Bronchial epithelial cell (primary cell): ENCODE measurements at places on chromosomes 1 and 21. TPM values are rescaled to one million over a fixed set of nuclear protein-coding genes. Genes with fewer than 3 reads are reported as not detected.

Gene RGS8
- total RNA-seq, result under 0.01 TPM in 1 of 2 replicates, not detected in the other

Gene CAMTA1
- 62.3 and 68.2 TPM in 2 replicates for total RNA-seq

Gene S1PR1
- under 0.01 and 0.26 TPM in 2 replicates for total RNA-seq

Gene AZIN2
- total RNA-seq, result 1.3 and 1.5 TPM in 2 replicates

Gene C4BPA
- not detected in 2 replicates for total RNA-seq

Gene AMY1B
- total RNA-seq, result not detected in 2 replicates

Gene GJA9
- 0.26 TPM in 1 of 2 replicates, not detected in the other for total RNA-seq

Gene SARS1
- total RNA-seq, result 521 and 572 TPM in 2 replicates

Gene CCNL2
- total RNA-seq, result 119 and 134 TPM in 2 replicates

Gene COL9A2
- under 0.01 and 0.13 TPM in 2 replicates for total RNA-seq

Gene GRIK3
- under 0.01 TPM in 1 of 2 replicates, not detected in the other for total RNA-seq

Gene SPATA1
- total RNA-seq, result 0.26 and 0.38 TPM in 2 replicates

Gene SAMD11
- 0.51 and 0.53 TPM in 2 replicates for total RNA-seq

Gene FAM72C
- total RNA-seq, result not detected in 2 replicates

Gene PLA2G2A
- total RNA-seq, result not detected in 2 replicates

Gene PLPPR4
- not detected in 2 replicates for total RNA-seq

Gene GPN2
- 8.7 and 9.2 TPM in 2 replicates for total RNA-seq

Gene TCHH
- under 0.01 TPM in 2 replicates for total RNA-seq

Gene TMEM125
- total RNA-seq, result 9.5 and 23.9 TPM in 2 replicates

Gene PITHD1
- 54.2 and 66.1 TPM in 2 replicates for total RNA-seq

Gene FRRS1
- 23.4 and 28.3 TPM in 2 replicates for total RNA-seq

Gene HES3
- total RNA-seq, result not detected in 2 replicates

Gene AKR1A1
- 109 and 145 TPM in 2 replicates for total RNA-seq

Gene CD244
- under 0.01 TPM in 2 replicates for total RNA-seq

Gene TSPAN1
- total RNA-seq, result 42.1 and 49.4 TPM in 2 replicates

Gene PIK3CD
- total RNA-seq, result 5.0 and 6.9 TPM in 2 replicates

Gene KAZN
- 4.4 and 4.7 TPM in 2 replicates for total RNA-seq

Gene CHI3L2
- 0.26 TPM in 1 of 2 replicates, not detected in the other for total RNA-seq

Gene KNCN
- total RNA-seq, result not detected in 2 replicates

Gene FCGR1A
- total RNA-seq, result not detected in 2 replicates

Gene PPIAL4G
- not detected in 2 replicates for total RNA-seq

Gene TMEM51
- total RNA-seq, result 5.3 and 6.4 TPM in 2 replicates

Gene CFHR5
- total RNA-seq, result not detected in 2 replicates

Gene OR1C1
- total RNA-seq, result not detected in 2 replicates

Gene IL19
- 0.13 TPM in 1 of 2 replicates, not detected in the other for total RNA-seq

Gene AK5
- not detected in 2 replicates for total RNA-seq

Gene PI4KB
- 20.8 and 30.9 TPM in 2 replicates for total RNA-seq

Gene MROH9
- not detected in 2 replicates for total RNA-seq

Gene TP73
- under 0.01 and 0.13 TPM in 2 replicates for total RNA-seq

Gene MSH4
- total RNA-seq, result 0.26 and 0.51 TPM in 2 replicates

Gene TEX38
- total RNA-seq, result not detected in 2 replicates

Gene STYXL2
- not detected in 2 replicates for total RNA-seq

Gene FCRLA
- under 0.01 and 0.26 TPM in 2 replicates for total RNA-seq

Gene C1orf94
- total RNA-seq, result not detected in 2 replicates

Gene PADI3
- 0.26 and 0.38 TPM in 2 replicates for total RNA-seq

Gene ADCY10
- total RNA-seq, result 0.26 TPM in 2 replicates

Gene OR2AK2
- total RNA-seq, result not detected in 2 replicates

Gene DNALI1
- under 0.01 and 0.26 TPM in 2 replicates for total RNA-seq

Gene FMO5
- total RNA-seq, result 0.51 TPM in 1 of 2 replicates, not detected in the other
